Dorsolateral prefrontal cortex (tissue), 122 donors: ENCODE measurements at places on chromosomes 12 and 14.

GRCh38 chr12:74963867-74964331, 245.7 kb downstream of the KCNC2 start:
- DNase-seq = no peak

DNA sequence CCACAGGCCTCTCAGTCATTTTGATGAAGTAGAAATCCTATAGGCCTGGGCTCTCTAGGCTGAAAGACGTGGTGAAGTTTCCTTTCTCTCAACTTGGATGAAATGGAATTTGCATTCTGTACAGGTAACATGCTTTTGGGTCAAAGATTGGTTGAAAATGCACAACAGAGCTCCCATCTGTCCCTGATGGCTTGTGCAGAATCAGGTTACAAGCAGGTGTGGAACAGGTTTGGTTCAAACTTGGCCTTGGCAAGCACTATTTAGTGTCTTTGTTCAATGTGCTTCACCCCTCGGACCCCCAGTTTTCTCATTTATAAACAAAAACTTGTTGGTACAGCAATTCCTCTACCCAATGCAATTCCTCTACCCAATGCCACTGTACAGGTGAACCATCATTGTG, 1493.0 kb downstream of the AACS start:
- no peak for DNase-seq

DNA sequence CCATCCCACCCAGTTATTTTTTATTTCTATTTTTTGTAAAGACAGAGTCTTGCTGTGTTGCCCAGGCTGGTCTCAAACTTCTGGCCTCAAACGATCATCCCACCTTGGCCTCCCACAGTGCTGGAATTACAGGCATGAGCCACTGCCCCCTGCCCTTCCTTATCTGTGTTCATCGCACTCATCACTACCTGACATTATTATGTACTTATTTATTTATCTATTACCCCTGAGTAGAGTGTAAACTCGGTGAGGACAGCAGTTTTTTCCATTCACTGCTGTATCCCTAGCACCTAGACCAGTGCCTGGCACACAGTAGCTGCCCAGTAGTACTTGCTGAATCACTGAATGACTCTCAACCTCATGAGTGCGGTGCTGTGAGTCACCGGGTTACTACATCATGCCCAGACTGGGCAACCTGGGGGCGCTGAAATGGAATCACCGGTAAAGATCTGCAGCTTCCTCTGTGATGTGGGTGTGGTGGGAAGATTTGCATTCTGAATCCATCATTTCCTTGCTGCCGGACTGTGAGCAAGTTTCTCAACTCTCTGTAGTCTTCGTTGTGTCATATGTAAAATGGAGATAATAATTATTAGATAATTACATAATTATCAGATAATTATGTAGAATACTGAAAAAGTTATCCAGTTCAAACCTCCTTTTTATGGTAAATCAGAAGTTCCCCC, 81.9 kb upstream of the USP44 start:
- DNase-seq = no peak

DNA sequence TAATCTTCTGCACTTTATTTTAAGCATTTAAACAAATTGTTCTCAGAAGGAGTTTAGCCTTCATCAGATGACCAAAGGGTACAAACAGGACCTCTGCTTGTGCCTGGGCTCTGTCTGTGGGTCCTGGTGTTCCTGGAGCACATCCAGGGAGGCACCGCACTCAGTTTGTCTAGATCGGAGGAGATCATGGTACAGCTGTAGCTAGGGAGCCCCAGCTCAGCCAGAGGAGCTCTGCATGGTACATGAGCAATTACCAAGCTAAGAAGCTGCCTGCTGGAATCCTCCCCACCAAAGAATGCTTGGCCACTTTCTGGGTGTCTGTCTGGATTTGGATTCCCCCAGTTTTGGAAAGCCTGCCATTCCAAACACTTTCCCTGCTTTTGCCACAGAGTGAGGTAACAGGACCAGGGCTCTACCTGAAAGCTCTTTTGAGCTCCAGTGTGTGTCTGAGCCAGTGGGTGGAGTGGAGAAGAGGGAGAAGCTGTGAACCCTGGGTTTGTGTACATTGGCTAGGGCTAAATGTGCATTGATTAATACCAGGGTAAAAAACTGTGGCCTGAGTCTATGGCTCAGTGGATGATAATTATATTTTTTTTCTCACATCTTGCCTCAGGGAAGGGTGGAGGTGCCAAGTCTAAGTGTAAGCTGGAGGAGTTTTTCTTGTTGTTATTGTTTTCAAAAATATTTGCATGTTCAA, 163.7 kb upstream of the IGF1 start:
- DNase-seq = no peak

GRCh38 chr14:88229428-88229827, 93.6 kb downstream of the KCNK10 start:
- no peak for DNase-seq

DNA sequence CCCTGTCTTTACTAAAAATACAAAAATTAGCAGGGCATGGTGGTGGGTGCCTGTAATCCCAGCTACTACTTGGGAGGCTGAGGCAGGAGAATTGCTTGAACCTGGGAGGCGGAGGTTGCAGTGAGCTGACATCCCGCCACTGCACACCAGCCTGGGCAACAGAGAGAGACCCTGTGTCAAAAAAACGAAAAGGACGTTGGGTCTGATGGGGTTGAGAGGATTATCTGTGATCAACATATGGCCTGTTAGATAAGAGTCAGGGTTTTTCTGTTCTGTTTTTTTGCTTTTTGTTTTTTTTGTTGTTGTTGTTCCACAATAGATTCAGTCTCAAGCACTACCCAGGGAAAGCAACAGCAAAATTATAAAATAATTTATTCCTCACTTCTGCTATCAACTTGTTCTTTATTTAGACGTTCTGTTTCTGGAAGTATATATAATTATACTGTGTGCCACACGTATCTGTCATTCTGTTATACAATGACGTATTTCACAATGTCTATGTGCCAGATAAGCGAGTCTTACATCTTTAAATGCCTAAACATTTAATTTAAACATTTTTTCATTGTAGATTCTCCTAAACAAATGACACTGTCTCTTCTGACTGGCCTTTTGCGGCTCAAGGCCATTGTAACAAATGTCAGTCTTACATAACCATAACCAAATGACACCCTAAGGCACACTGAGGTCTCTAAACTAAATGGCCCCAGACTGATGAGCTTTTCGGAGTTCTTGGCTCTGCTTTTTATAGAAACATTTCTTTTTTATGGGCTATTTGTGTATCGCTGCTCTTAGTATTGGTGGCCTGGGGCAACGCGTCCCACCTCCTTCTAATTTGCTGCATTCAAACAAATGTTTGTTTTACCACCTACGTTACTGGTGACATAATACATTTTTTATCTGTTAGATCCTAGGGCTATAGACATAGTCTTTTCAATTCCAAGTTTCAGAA, 7.2 kb upstream of the P2RX4 start:
- DNase-seq = no peak

DNA sequence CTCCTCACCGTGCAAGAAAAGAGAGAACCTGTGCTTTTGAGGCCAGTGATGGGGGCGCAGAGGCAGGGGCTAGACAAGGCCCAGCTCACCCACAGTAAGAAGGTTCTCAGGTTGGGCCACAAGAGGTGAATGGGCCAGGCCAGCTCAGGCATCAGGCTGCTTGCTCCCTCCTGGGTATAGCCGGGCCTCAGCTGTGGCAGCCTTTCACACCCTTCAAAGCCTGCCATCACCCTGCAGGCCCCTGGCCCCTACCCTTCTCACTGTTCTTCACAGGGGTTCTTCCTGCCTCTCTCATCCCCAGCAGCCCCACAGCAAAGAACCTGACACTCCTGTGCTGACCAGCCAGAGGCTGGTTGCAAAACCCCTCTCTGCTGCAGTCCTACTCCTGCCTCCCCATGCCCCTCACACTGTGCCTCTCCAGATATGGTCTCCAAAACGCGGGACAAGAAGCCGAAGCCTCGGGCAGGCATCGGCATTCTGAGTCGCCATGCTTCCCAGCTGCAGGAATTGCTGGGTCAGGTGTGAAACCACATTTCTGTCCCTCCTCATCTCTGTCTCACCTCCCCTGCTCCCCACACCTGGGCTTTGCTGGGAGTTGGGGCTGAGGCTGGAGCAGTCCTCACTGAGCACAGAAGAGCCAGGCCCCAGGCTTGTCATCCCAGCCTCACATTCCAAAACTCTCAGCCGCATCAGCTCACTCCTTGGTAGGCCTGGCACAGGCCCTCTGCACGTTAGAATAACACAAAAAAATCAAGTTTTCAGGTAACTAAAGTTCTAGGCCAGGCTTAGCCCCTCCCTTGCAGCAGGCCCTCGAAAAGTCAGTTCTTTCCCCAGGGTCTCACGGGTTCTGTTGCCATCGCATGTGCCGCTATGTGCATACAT, 6.9 kb upstream of the FAIM2 start:
- no peak for DNase-seq

GRCh38 chr14:58353516-58354299, 42.0 kb upstream of the TOMM20L start:
- no peak for DNase-seq

- DNase-seq = no peak
Measured at GRCh38 chr14:93128725-93129459, 13.2 kb upstream of the ITPK1 start.

DNA sequence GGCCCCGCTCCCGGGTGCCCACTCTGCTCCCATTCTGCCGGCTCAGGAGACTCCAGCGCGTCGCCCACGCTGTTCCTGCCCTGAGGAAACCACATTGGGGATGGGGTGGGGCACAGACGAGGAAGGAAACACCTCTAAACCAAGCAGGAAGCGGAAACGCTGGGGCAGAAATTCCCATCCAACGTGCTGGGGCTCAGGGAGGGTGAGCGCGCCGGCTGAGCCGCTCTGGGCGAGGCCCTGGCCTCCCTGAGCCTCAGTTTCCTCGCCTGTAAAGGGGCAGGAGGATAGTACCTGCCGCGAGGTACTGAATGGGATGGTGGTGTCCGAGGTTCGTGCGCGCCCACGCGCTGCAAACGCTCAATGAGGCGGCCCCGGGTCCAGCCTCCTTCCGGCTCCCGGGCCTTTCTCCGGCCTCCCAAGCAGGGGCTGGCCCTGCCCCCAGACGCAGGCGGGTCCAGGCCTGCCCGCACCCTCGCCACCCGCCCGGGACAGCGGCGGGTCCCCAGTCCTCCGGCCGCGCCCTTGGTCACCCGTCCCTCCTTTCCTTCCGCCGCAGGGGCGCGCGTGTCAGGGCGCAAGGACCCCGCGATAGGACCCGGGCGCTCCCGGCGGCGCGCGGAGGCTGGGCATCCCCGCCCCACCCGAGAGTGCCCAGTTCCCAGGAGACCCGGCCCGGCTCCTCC, 673 bp downstream of the BEGAIN start:
- DNase-seq = peak; percentile 31

DNA sequence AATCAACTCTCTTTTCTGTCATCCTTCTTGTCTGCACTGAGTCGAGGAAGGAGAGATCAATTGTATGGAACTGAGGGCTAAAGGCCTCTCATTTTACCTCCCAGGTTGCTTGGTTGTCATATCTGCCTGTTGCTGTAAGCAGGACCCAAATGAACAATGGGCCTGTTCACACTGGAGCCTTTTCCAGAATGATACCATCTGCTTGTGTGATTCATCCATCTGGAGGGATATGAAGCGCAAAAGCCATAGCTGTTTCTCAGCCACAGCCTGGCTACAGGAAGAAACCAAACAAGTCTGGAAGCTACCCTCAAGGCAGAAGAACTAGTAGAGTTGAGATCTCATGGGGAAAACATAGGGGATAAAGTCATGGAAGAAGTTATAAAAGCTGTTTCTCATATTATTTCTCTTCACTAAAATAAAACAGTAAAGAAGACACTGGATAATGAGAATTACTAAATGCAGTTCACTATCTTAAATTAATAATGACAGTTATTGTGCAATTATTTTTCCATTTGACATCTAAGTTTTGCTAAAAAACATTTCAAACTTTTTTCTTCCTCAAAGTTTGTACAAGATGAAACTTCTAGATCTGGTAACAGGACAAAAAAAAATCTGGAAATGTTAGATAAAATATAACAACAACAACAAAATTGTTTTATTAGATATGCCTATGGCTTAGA, 106.3 kb downstream of the SPTSSA start:
- DNase-seq = no peak

GRCh38 chr12:50087995-50088394, 2.9 kb downstream of the SMARCD1 start:
- no peak for DNase-seq

- peak; percentile 90 for DNase-seq
Measured at GRCh38 chr14:102096569-102097188, 9.8 kb upstream of the HSP90AA1 start.

DNA sequence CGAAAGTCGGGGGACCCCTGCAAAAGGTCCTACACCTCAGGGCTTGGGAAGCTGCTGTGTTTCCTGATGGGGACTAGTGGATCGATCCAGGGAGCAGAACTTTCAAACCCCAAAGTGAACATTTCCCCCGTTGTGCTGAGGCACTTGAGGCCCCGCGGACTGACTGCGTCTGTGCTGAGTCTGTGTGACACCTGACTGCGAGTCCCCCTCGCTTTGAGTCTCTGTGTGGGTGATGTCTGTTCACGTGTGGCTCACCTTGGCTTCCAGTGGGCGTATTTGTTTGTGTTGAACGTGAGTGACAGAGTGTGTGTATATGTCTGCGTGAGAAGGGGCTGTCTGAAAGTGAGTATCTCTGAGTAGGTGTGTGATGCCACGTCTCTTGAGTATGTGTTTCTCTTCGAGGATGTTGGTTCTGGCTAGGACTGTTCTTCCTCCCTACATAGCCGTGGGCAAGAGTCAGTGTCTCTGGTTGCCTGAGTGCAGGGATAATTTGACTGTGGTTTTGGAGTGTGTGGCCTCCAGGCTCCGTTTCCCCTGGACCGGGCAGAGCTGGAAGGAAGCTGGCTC, 1.3 kb downstream of the TEAD4 start:
- no peak for DNase-seq

- DNase-seq = no peak
Measured at GRCh38 chr14:96122496-96122895, 82.1 kb upstream of the BDKRB2 start.

GRCh38 chr12:26010293-26010821, 51.9 kb downstream of the RASSF8 start:
- no peak for DNase-seq

DNA sequence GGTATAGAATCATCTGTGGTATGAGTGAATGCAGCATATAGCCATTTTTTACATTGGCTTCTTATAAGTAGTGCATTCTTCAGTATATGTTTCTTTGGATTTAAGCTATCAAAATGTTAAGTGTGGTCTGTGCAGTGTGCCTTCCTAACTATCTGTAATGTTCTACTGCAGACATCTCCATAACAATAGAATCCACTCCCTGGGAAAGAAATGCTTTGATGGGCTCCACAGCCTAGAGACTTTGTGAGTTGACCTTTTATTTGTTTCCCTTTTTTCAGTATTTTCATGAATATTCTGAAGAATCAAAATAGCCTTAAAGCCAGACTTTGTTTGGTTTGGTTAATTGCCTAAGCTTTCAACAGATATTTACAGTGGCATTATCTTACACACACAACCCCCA, 107.2 kb downstream of the ZFC3H1 start:
- DNase-seq = no peak

GRCh38 chr12:15179672-15180071, 41.5 kb downstream of the RERG start:
- DNase-seq = no peak

GRCh38 chr14:64767215-64767964, 63.2 kb downstream of the PLEKHG3 start:
- DNase-seq = no peak
